Nucleus accumbens (tissue), 56 donors: ENCODE measurements at places on chromosomes 4 and X.
A peak's percentile ranks its signal among the peaks of the same experiment; 100 is the strongest.

DNA sequence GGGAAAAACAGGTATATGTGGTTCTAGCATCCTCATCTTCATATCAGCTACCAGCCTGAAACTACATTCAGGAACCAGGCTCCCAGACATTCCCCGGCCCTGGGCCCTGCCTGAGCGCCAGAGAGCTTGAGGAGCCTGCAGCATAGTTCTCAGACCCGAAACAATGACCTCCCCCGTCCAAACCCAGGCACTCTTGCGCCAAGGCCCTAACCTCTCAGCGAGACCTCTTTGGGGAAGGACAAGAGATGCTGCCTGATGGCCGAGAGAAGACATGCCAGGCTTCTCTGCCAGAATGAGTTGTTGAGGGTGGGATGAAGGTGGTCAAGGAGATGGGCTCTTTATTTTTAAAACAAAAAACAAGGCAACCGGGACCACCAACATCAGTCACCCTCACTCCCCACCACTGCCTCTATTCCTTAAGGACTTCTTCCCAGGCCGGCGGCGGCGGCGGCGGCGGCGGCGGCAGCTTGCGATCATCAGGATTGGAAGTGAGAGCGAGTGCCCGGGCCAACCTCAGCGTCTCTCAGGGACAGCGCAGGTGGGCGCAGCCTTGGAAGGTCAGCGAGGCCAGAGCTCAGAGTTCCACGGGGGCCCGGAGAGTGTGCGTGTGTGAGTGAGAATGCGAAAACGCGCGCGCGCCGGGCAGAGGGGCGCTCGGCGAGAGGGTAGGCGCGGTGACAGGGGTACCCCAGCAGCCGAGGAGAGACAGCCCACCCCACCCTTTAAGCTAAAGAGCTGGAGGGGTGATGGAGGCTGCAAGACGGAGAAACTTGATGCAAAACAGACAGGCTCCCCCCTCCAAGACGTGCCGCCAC lies 601 bp downstream of the INPP4B start:
- peak; percentile 42 for DNase-seq

DNA sequence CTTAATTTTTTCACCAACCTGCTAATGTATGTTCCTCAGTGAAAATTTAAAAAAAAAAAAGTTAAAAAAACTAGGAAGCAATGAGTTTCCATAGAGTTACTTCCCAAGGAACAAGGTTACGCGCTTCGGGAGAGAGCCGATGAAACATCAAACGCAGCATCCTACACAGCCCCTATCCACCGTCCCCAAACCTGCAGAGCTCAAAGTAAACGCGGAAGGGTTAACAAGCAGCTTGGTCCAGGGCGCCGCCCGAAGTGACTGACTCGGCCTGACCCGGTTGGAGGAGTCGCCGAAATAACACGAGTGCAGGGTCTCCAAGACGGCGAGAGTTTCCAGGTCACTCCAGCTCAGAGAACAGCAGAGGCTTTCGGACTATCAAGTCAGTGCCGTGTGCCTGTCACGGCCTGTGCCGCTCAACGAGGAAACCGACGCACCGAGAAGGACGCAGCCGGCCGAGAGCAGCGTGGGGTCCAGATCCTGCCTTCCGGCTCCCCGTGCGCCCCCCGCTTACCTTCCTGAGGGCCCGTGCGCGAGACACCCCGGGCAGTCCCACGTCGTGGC lies 512 bp downstream of the NOP14 start:
- DNase-seq, result no peak

DNA sequence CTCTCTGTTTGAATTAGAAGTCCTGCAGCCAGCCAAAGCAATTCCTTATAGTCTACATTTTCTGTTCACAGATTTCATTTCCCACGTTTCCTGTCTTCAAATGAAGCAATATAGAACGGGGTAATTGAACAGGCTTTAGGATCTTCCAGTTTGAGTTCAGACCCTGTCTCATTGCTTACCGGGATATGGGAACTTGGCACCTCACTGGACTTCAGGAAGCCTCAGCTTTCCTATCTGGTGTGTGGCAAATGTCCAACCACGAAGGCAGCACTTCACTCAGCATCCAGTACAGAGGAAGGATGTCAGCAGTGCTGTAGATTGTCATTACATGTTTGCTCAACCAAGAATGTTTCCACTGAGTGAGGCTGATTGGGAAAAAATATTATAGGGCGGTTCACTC lies 271.1 kb upstream of the ZFP42 start:
- no peak for DNase-seq

DNA sequence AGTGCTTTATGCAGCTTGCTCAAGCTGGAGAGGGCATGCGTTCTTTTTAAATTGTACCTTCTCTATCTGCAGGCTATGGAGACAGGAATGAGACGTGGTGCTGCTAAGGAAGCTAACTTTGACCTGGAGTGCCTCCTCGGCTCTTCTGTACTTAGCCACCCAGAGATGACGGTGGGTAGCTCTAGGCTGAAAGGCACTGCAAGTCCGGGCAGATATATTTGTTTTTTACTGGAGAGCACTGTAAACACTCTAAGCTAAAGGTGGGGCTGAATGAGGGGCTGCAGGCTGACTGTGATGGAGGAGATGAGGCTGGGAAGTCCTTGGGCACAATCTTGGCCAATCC lies 12.1 kb downstream of the ELF4 start:
- DNase-seq, result no peak

- DNase-seq, result no peak
Observed at GRCh38 chr4:76053730-76054129, 17.9 kb upstream of the CXCL11 start.

- DNase-seq, result peak; percentile 0
Observed at GRCh38 chr4:92387459-92388069, 83.8 kb downstream of the GRID2 start.

- no peak for DNase-seq
Observed at GRCh38 chrX:154818916-154819770, 13.9 kb upstream of the MPP1 start.

GRCh38 chr4:41160012-41160789 lies 54.1 kb downstream of the APBB2 start:
- DNase-seq, result no peak

DNA sequence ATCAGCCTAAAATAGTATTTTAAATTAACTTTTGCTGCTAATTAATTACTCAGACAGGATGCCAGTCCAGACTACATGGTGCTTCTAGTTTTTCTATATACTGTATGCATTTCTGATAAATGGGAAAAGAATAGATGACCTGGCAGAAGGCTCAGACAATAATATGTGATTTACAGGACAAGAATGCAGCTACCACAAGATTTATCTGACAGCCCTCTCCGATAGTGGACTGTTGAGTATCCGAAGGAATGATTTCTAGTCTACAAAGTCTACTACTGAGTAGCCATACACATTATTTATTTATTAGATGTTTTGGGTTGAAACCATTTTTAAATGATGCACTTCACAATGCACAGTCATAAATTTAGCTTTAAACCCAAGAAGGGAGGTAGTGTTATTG lies 212.8 kb downstream of the MAB21L2 start:
- DNase-seq, result no peak

- peak; percentile 21 for DNase-seq
Observed at GRCh38 chr4:17511051-17511450, 839 bp downstream of the QDPR start.

DNA sequence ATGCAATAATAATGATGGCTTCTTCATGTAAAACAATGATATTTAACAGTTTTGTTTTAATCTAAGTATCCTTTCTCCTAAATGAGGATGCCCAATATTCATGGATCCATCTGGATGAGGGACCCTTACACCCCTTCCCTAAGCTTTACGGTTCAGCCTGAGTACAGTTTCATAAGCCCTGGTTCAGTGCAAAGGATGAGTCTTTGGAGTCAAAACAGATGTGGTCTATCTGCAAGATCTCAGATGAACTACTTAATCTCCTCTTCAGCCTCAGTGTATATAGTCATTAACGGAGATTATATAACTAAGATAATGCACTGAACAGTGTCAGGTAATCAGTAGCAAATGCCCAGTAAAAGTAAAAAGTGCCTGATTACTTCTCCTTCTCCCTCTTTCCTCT lies 22.1 kb downstream of the ANXA5 start:
- DNase-seq, result no peak

GRCh38 chrX:68749426-68749825 lies 79.4 kb upstream of the EFNB1 start:
- no peak for DNase-seq
